ENCODE measurements at places on chromosomes 16 and 17.

DNA sequence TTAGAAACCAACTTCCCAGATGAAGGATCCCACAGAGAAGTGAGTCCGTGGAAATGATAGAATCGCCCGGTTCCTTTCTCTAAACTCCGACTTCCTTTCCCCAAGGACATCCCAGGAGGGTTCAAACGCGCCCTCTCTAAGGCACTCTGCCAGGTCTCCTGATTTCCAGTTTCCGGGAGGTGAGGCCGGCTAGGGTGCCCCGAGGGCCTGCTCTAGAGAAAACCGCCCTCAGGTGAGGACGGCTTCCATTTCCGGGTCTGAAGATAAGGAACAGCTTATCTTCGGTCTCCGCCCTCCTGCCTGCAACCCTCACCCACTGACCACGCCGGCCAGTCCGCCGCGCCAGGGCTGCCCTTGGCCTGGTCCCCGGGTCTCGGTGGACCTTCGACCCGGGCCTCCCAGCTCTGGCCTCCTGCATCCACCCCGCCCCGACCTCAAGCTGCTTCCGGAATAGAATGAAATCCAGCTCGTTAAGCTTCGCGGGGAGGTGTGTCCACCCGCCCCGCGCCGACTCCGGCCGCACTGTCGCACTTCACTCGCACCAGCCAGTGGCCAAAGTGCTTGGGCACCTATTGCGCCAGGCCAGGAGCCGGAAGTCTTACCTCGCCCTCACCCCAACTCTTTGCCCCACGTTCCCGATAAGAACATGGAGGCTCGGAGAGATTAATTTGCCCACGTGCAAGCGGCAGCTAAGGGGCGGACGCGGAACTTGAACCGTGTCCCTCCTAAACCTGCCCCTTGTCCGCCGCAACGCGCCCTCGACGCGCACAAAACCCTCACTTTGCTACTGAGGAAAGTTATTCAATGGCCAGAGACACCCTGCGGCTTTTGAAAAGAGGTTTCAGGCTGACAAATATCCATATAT, 836 bp upstream of the MMP15 start:
- peak; percentile 57 for DNase-seq

GRCh38 chr16:74226338-74226954, 70.2 kb upstream of the PSMD7 start:
- DNase-seq, result no peak

DNA sequence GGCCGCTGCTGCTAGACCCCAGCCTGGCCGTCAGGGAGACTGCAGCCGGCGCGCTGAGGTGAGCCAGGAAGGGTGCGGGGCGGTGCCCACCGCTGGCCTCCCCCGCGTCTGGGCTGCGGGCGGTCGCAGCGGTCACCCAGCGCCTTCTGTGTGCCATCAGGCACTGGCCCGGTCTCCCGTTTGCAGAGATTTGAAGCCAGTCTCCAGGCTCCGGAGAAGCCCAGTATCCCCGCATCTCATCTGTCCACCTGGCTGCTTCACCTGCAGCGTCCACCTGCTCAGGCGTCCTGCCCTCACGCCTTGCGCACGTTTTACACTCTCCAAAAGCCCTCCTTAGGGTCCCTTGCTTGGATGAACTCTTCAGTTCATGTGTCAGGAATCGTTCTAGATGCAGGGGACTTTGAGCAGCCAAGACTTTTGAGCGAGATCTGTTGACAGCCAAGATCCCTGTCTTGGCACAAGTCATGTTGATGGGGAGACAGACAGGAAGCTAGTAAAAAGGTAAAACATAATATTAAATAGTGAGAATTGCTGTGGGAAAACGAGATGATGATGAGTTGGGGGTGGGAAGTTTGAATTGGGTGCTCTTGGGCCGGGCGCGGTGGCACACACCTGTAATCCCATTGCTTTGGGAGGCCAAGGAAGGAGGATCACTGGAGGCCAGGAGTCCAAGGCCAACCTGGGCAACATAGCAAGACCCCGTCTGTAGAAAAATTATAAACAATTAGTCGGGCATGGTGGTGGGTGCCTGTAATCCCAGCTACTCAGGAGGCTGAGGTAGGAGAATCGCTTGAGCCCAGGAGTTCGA, 916 bp downstream of the HEATR3 start:
- no peak for DNase-seq

DNA sequence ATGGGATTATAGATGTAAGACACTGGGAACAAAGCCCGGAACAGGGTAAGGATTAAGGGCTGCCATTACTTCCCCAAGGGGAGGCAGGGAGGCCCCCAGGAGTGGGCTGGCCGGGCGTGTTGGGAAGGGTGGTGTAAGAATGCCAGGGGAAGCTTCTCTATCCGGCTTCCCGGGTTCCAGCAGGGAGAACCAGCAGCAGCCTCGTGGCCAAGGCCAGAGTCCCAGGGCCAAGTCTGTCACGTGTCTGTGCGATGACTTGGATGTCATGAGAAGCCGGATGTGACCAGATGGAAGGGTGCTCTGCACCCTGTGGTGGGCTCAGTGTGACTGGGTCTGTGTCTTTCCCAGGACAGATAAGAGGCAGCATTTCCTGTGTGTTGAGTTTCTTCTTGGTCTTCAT, 52.1 kb downstream of the SCNN1B start:
- no peak for DNase-seq

DNA sequence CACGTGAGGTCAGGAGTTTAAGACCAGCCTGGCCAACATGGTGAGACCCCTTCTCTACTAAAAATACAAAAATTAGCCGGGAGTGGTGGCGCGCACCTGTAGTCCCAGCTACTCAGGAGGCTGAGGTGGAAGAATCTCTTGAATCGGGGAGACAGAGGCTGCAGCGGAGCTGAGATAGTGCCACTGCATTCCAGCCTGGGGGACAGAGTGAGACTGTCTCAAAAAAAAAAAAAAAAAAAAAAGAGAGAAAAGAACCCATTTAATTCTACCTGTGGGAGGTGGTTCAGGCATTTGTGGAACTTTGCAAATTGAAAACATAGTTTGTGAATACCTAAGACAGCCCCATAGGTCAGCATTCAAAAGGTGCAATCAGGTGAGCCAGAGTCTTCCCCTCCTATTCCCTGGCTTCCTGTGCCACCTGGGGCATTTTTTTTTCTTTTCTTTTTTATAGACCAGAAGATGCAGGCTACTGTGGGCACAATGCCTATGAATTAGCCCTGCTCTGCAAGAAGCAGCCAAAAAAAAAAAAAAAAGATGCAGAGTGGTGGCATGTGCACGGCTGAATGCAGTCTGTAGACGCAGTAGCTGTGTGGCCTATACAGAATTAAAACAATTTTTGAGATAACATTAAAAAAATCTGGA, 9.1 kb upstream of the SOCS3 start:
- DNase-seq, result no peak

- no peak for DNase-seq
Measured at GRCh38 chr17:19295473-19296135, 58.4 kb downstream of the EPN2 start.

- no peak for DNase-seq
Measured at GRCh38 chr17:69326377-69327059, 415 bp downstream of the ABCA5 start.

- peak; percentile 75 for DNase-seq
Measured at GRCh38 chr16:89187032-89187769, 13.1 kb downstream of the SLC22A31 start.

DNA sequence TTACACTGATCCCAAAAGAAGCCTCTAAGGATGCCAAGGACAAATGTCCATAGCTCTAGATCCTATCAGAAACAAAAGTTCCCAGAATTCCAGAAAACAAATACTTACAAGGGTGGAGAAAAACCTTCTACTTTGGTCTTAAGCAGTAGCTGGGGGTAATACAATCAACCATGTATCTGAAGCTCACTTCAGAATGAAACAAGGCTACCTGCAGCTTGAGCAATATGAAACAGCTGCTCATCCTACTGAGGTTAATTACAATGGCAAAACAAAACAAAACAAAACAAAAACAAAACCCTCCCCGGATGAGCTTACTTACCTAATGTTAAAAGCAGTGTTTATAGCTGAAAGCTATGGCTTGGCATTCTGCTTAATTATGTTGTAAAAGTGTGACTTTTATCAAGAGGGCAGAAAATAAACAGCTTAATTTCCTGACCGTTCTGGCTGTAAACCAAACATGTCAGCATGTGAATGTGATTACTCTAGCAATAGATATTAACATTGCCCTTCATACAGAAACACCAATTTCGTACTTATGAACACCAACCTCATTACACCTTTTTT, 10.5 kb downstream of the PDZD9 start:
- DNase-seq, result no peak

DNA sequence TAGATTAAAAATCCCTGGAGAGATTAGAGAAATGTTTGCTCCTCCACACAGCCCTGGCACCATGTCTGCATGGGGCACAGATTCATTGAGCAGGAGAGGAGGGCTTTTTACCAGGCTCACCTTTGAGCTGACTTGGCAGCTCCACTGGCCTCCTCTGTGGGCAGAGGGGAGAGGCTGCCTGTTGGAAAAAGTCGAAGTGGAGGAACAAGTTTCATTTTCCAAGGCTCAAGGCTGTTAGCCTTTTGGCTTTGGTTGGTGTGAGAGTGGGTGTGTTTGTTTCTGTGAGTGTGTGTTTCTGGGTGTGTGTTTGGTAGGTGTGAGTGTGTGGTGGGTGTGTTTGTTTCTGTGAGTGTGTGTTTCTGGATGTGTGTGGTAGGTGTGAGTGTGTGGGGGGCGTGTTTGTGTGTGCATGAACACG, 5.6 kb downstream of the TMEM238L start:
- no peak for DNase-seq

GRCh38 chr16:85652431-85653221, 36.1 kb downstream of the GINS2 start:
- DNase-seq, result no peak

DNA sequence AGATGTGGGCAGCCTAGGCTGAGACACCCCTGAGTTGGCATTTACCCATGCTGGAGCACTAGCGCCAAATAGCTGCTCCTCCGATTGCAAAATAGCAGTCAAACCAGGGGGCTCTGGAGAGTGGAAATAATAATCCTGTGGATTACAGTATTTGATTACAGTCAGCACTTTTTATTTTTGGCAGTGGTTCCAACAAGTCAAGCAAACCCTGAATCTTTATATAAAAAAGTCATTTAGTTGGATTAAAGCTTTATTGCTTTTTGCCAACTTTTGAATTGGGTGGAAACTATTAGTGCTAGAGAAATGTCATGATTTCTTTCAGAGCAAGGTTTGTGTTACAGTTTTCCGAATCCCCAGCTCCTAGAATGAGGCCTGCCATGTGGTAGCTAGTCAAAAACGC, 99.3 kb upstream of the FAM20A start:
- DNase-seq, result no peak

GRCh38 chr17:32388613-32389459, 38.9 kb downstream of the ZNF207 start:
- DNase-seq, result no peak

GRCh38 chr17:29568331-29569244, at the start of gene TP53I13:
TP53I13 (plus strand) TSS chr17:29568701; CDS start chr17:29568759, 58 bp downstream.
- DNase-seq, result peak; percentile 91

- DNase-seq, result no peak
Measured at GRCh38 chr16:82156761-82157533, 13.1 kb downstream of the MPHOSPH6 start.

- DNase-seq, result no peak
Measured at GRCh38 chr17:82690786-82691489, 7.6 kb downstream of the RAB40B start.

- no peak for DNase-seq
Measured at GRCh38 chr17:73952480-73953205, 250.8 kb upstream of the RPL38 start.

Data from stimulated activated effector memory CD8-positive, alpha-beta T cell treated with anti-CD3 and anti-CD28 coated beads, Interleukin-12 subunit alpha, Interleukin-12 subunit beta, amount 100 ng/mL, for 72 hours (primary cell).